Activated CD4-positive, CD25-positive, alpha-beta regulatory T cell treated with anti-CD3 and anti-CD28 coated beads, Interleukin-2, amount 50 U/mL, for 16 hours (primary cell): ENCODE measurements at places on chromosomes 2 and 18.

GRCh38 chr2:53508667-53509066 lies 258.9 kb upstream of the CHAC2 start:
- DNase-seq = no peak

GRCh38 chr2:212913640-212914306 lies 237.6 kb downstream of the IKZF2 start:
- no peak for DNase-seq

- no peak for DNase-seq
Measured at GRCh38 chr2:182854375-182855105, 11.9 kb downstream of the FRZB start.

DNA sequence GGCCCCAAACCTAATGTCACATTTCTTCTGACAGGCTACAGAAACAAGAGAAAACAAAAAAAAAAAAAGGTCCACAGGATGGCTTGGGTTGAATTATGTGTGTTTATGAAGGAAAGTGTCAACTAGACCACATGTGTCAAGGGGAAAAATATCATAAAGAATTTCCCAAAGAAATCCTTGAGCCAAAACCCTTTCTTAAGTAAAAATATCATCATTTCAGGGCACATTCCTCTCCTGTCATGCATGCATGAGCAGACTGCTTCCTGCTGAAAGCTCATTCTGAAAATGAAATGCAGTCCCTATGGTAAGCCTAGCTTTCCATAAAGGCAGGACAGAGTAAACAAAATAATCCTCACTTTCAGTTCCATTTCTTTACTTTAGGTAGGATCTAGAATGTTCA lies 85.7 kb upstream of the RBBP8 start:
- DNase-seq = no peak

- DNase-seq = no peak
Measured at GRCh38 chr2:171274757-171275156, 114.1 kb upstream of the TLK1 start.

GRCh38 chr18:75010278-75010677 lies 198.7 kb downstream of the PTGR3 start:
- no peak for DNase-seq

DNA sequence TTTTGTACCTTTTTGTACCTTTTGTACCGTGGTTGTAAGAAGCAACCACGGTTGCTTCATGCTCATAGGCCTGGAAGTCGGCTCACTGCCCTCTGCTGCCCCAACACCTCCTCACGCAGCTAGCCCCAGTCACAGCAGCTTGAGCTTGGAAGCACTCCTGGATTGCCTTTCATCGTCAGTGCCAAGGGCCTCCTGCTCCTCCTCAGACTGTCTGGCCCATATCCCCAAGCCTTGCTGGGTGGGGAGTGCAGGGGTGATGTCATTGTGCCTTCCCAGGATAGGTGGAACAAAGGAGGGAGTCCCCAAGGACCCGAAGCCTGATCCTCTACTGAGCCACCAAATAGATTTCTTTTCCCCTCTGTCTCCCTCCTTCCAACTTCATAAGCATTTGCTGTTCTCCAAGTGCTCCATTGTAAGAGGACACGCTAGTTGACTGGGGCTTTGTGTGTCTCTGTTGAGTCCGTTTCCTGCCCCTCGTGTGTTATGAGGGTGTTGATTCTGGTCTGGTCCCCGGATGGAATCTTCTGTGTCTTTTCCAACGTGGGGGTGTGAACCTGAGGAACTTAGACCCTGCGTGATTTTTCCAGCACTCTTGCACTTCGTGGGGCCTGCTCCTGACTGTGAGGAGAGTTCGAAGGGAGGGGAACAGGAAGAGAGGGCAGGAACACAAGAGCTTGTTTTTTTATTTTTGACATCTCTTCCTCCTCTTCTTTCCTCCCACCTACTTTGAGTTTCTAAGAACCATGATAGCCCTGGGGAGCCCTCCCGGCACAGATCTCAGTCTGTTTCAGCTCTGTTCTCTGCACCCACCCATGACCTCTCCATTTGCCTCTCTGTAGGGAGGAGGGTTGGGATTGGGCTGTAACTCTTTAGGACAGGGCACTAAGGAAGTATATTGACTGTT lies 127.2 kb upstream of the EML6 start:
- DNase-seq = no peak

GRCh38 chr18:77344786-77345500 lies 95.3 kb downstream of the GALR1 start:
- DNase-seq = no peak

- no peak for DNase-seq
Measured at GRCh38 chr2:95799892-95800291, 191.7 kb downstream of the ANKRD36C start.

GRCh38 chr2:208037564-208038487 lies 12.5 kb upstream of the PLEKHM3 start:
- no peak for DNase-seq

DNA sequence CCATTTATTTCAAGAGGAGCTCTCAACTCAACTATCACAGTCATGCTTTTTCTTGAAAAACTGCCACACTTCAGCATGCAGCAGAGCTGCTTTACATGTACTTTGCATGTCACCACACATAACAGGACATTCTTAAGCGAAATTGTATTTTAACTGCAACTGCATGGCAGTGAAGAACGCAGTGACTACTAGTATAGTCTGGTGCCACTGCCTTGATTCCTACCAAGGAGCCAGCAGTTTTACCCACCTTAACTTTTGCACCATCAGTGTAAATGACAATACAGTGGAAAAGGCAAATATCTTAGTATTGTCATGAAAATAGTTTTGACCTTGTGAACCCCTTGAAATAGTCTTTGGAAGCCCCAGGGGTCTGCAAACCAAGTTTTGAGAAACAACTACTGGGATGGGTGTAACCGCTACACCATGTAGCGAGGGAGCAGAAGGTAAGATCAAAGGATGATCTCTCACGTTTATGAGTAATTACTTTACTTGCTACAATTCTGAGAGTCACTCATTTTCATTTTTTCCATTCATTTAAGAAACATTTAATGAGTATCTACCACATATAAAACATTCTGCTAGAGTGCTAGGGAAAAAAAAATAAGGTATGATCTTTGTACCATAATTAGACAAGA lies 32.3 kb upstream of the MPP4 start:
- no peak for DNase-seq

DNA sequence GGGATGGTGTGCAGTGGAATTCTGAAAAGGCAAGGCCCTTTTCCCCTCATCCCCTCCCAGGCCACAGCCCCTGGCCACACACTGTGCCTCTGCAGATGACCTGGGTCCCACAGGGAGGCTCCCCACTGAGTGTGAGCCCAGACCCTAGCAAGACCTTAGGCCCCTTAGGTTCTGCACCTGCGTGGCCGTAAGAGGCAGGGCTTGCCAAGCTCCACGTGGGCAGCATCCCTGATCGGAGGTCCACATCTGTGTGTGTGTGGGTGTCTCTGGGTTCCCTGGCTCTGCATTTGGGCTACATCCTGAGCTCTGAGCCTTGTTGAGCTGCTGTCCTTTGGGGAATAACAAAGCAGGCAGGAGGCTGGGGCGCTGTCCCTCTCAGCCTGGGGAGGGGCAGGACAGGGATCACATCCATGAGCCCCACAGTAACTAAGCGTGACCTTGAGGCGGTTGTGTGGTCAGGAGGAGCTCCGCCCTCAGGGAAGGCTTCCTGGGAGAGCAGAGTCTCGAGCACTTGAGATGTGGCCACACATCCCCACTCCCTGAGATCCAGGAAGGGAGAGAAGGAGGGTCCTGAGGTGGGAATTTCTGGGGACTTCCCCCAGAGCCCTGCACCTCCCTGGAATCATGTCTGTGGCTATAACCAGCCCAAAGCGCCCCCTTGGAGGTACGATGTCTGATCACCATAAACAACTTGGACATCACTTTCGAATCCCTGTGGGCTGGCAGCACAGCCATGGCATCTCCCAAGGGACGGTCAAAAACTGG lies 84.8 kb downstream of the STPG4 start:
- DNase-seq = no peak
